ENCODE measurements at places on chromosomes 5 and 9.

DNA sequence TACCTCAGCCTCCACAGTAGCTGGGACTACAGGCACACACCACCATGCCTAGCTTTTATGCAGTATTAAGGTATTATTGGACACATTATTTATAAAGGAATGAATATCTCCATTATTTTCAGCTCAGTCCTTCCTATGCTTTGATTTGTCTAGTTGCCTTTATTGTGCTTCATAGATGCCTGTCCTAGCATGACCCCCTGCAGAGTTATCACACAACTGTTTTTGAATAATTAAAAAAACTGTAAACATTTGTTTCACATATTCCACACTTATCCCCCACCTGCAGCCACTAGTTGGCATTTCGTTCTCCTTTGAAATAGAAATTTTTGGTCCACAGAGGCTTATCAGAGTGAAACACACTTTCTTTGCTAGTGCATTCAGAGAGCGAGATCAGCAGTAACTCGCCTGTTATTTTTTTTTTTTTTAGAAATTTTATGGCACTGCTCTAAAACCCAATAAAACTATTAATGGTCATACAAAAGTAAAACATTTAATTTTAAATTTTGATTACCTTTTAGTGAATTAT, 151.8 kb upstream of the RASA1 start:
- no peaks in the 10 kb centered on the region for H3K27me3 ChIP-seq
- peak; percentile 74 for DNase-seq
- H3K36me3 ChIP-seq, result no peaks in the 10 kb centered on the region
- no peak overlapping the region for H3K27ac ChIP-seq

DNA sequence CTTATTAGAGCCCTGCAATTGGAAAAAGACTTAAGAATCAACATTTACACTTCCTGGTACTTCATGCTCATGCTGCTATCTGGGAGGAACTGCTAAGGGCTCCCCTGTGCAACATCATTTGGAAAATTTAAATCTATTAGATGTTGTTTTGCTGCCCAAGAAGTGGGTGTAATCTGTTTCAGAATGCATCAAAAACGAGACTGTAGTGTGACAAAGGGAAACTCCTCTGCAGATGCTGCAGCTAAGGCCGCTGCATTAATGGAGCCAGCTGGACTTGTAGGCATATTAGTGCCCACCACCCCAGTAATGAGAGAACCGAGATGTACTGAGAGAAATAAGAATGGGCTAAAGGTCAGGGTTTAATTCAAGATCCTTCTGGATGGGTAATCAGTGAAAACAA, 11.1 kb upstream of the PAIP1 start:
- no peaks in the 10 kb centered on the region for H3K4me1 ChIP-seq
- no peak for DNase-seq
- H3K27me3 ChIP-seq, result no peaks in the 10 kb centered on the region
- H3K4me3 ChIP-seq, result no peak overlapping the region
- H3K27ac ChIP-seq, result no peak overlapping the region

DNA sequence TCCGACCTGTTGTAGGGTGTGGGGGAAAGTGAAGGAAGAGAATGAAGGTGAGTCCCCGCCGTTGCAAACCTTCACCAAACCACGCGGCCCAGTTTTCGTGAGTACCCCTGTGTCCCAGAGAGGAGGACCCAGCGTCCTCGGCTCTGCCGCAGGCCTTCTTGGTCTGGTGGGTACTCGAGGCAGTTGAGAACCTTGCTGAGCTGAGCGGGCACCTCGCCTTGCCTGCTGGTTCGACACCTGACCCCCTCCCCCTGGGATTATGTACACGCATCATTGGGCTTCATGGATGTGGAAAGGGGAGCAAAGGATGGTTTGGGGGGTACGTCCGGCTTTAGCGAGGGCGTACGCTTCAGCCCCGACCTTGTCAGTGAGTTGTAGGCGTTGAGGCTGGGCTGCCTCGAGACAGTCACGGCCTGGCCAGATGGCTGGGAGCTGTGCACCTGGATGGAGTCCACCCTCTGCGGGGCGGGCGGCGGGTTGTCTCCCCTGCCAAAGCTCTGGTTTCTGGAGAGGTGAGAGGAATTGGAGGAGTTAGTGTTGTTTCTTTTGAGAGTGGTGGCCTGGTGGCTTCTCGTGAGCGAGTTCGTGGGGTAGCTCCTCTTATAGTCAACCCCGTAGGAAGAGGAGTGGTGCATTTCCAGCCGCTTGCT, 128.1 kb downstream of the SEMA6A start:
- H3K4me3 ChIP-seq, result no peak overlapping the region
- no peaks in the 10 kb centered on the region for H3K27me3 ChIP-seq
- no peak for DNase-seq
- no peaks in the 10 kb centered on the region for H3K4me1 ChIP-seq
- H3K27ac ChIP-seq, result no peak overlapping the region
- no peaks in the 10 kb centered on the region for H3K36me3 ChIP-seq

GRCh38 chr5:154782812-154783592, 27.8 kb downstream of the LARP1 start:
- H3K4me3 ChIP-seq, result no peak overlapping the region
- H3K36me3 ChIP-seq, result no peaks in the 10 kb centered on the region
- DNase-seq, result no peak

GRCh38 chr9:38224941-38225340, 155.9 kb upstream of the SHB start:
- H3K27me3 ChIP-seq, result no peaks in the 10 kb centered on the region
- H3K36me3 ChIP-seq, result no peaks in the 10 kb centered on the region
- no peak overlapping the region for H3K4me3 ChIP-seq
- H3K4me1 ChIP-seq, result peaks cover 18% of the 10 kb centered on the region
- H3K27ac ChIP-seq, result no peak overlapping the region

GRCh38 chr5:92977846-92978540, 603.0 kb downstream of the NR2F1-AS1 start:
- H3K27me3 ChIP-seq, result no peaks in the 10 kb centered on the region
- DNase-seq, result no peak

GRCh38 chr5:148928141-148928540, 101.7 kb downstream of the ADRB2 start:
- H3K4me1 ChIP-seq, result no peaks in the 10 kb centered on the region
- no peak overlapping the region for H3K27ac ChIP-seq
- no peak for DNase-seq
- no peaks in the 10 kb centered on the region for H3K36me3 ChIP-seq

DNA sequence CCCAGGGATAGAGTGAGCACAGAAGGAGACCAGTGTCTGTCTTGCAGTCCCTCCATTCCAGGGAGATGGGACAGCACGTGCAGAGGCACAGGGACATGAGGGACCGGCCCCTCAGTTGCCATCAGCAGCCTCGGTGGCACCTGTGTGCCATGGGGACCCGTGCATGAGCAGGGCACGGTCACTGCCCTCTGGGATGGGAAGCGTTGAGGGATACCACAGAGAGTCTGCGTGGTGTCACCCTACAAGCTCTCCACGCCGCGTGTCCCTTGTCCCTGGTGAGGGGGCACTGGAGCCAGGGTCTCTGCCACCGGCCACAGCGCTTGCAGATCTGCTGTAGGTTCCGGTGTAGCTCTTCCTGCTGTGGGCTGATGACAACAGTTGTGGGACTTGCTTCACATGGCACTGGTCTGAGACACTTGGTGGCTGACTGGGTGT, 108.1 kb downstream of the CACNA1B start:
- no peaks in the 10 kb centered on the region for H3K4me1 ChIP-seq
- no peak overlapping the region for H3K4me3 ChIP-seq

DNA sequence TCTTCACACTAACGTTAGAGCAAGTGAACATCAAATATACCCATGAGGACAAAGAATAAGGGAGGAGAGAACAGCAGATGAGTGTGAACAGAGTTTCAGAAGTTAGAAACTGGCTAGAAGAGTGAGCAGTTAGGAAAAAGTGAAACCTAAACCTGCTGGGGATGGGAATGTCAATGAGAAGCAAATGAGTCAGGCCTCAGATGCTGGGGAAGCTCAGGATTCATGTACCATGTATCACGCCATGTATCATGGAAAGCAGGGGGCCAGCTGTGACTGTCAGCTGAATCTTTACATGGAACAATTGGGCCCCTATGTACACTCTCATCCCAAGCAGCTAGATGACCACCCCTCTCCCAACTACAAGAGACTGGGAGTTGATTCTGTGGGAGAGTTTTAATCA, 16.2 kb downstream of the GDF9 start:
- no peak for DNase-seq
- no peaks in the 10 kb centered on the region for H3K4me1 ChIP-seq
- no peaks in the 10 kb centered on the region for H3K27me3 ChIP-seq
- H3K4me3 ChIP-seq, result no peak overlapping the region

GRCh38 chr5:68250661-68251298, 35.2 kb downstream of the PIK3R1 start:
- peak overlapping the region; percentile 58 for H3K27ac ChIP-seq
- H3K27me3 ChIP-seq, result no peaks in the 10 kb centered on the region
- no peak overlapping the region for H3K4me3 ChIP-seq
- peaks cover 5% of the 10 kb centered on the region for H3K36me3 ChIP-seq
- peaks cover 65% of the 10 kb centered on the region for H3K4me1 ChIP-seq
- DNase-seq, result no peak

DNA sequence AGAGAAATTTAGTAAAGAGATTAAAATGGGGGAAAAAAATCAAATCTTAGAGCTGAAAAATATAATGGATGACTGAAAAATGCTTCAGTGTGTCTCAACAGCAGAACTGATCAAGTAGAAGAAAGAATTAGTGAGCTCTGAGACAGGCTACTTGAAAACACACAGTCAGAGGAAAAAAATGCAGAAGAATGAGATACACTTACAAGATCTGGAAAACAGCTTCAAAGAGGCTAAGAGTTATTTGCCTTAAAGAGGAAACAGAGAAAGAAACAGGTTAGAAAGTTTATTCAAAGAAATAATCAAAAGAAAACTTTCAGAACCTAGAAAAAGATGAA, 70.5 kb upstream of the OR2K2 start:
- no peaks in the 10 kb centered on the region for H3K27me3 ChIP-seq
- H3K4me1 ChIP-seq, result no peaks in the 10 kb centered on the region
- DNase-seq, result peak; percentile 3
- no peak overlapping the region for H3K4me3 ChIP-seq
- no peak overlapping the region for H3K27ac ChIP-seq

DNA sequence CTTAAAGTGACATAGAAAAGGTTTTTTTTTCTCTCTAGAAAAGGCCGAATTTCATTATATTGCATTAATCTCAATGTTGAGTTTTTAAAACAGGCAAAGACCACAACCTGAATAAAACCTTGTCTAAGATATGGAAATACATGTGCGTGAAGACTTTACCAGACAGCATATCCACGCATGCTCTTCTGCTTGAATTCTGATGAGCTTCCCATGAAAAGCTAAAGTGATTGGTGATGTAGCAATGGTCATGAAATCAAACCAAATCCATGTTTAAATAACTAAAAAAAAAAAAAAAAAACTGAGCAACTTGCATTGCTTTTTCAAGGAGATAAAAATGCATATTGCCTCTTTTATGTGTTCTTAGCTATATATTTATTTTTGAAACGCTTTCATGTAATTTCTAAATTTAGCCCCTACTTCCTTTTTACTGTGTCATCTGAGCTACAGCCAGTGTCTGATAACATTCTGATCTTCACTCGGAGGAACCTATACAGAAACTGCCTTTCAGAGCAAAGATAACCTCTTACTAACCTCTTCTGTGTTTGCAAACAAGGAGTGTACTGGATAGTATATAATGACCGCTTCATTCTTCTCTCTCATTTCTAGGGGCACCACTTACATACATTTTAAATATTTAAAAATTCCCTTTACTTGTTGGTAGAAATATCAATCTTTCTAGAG, 179.1 kb upstream of the GNA14 start:
- H3K27ac ChIP-seq, result peak overlapping the region; percentile 38
- peak; percentile 85 for DNase-seq
- H3K4me3 ChIP-seq, result no peak overlapping the region

- H3K4me3 ChIP-seq, result no peak overlapping the region
- no peaks in the 10 kb centered on the region for H3K27me3 ChIP-seq
- DNase-seq, result no peak
- H3K36me3 ChIP-seq, result peaks cover 3% of the 10 kb centered on the region
These were observed 252.1 kb downstream of the MCTP1 start for GRCh38 chr5:95032801-95033200.

- H3K36me3 ChIP-seq, result no peaks in the 10 kb centered on the region
- H3K27ac ChIP-seq, result no peak overlapping the region
- no peaks in the 10 kb centered on the region for H3K4me1 ChIP-seq
These were observed 305.4 kb upstream of the MSX2 start for GRCh38 chr5:174418809-174419539.

DNA sequence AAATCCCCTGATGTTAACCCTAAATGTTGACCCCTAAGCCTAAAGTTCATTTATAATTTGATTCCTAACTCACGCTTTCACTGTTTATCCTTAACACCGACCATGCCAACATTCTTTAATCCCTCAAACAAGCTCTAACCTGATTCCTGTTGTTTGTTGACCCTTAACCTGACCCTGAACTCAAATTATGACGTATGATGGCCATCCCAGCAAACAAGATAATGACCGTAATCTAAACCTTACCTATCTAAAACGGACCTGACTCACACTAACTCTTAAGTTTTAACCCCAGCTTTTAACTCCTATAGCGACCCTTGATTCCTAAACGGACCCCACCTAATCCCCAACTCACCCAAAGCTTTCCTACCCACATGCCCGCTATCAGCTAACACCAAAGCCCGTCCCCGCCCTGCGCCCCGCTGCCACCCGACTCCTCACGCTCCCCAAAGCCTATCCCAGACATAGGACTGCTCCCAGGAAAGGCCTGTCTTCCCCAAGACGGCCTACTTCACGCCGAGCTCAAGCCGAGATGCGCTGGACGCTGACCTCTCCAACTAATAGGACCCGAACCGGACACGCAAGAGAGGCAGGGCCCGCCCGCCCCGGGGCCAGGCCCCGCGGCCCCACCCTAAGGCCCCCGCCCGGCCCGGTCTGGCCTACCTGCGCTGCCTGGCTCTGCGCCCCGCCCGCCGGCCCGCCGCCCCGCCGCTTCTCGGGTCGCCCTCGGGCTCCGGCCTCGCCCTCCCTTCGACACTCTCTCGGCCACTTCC, 395 bp downstream of the TLN1 start:
- peaks cover 13% of the 10 kb centered on the region for H3K36me3 ChIP-seq
- peak overlapping the region; percentile 73 for H3K4me3 ChIP-seq
- peak overlapping the region; percentile 94 for H3K27ac ChIP-seq

GRCh38 chr5:94623011-94623410, 4.5 kb downstream of the SLF1 start:
- no peaks in the 10 kb centered on the region for H3K27me3 ChIP-seq
- H3K27ac ChIP-seq, result no peak overlapping the region
- DNase-seq, result no peak
- peaks cover 8% of the 10 kb centered on the region for H3K4me1 ChIP-seq
- H3K36me3 ChIP-seq, result no peaks in the 10 kb centered on the region

DNA sequence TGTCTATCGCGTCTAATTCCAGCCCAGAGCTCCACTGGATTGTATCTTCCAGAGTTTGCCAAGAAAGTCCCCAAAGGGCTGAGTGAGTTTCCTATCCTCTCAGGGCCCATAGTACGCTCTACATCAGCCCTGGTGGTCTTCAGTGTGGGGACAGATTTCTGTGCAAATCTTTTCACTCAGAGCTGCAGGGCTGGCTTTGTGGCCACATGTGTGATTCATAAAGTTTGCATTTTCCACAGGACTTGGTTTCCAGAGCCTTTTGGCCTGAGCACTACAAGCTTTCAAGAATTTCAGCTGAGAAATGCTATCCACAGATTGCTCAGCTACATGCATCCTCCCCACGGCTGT, 76.7 kb upstream of the CXCL14 start:
- H3K4me3 ChIP-seq, result no peak overlapping the region
- H3K27me3 ChIP-seq, result no peaks in the 10 kb centered on the region
- no peaks in the 10 kb centered on the region for H3K4me1 ChIP-seq
- no peak for DNase-seq
- no peaks in the 10 kb centered on the region for H3K36me3 ChIP-seq

Data from common myeloid progenitor, CD34-positive (primary cell).